ENCODE measurements at places on chromosomes 1 and 21. TPM values are rescaled to one million over a fixed set of nuclear protein-coding genes. Genes with fewer than 3 reads are reported as not detected.

CD247 gene
- not detected for total RNA-seq

VWA5B1 gene
- total RNA-seq = not detected

B3GALT5 gene
- total RNA-seq = under 0.01 TPM

VCAM1 gene
- total RNA-seq = 14.9 TPM

GRCh38 chr1:76190749-76191424, 116.3 kb downstream of the ST6GALNAC3 start:
- no peak for DNase-seq
